ENCODE measurements at places on chromosomes 16 and 17.

- DNase-seq, result no peak
Observed at GRCh38 chr17:78747488-78747887, 34.6 kb downstream of the CYTH1 start.

DNA sequence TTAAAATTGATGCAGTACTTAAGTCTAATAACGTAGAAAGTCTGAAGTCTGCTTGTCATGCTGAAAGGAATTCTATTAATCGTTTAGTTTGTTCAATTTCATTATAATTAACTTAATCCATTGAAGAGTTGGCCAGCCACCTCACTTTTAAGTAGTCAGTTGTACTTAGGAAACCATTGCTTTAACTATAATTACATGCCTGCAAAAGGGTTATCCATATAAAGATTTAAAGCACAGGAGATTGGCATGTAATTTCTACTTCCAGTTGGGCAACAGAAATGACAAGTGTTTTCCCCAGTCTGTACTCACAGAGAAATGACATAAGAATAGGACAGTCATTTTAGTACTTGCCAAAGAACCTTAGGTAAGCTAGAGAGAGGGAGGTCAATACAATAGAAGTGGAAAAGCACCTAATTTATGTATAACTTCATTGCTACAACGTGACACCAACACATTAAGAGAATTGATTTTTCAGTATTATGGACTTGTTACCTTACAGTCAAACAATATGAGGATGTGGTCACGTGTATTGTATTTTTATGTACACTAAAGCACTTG is 3.7 kb upstream of the USP32 start:
- no peak for DNase-seq

DNA sequence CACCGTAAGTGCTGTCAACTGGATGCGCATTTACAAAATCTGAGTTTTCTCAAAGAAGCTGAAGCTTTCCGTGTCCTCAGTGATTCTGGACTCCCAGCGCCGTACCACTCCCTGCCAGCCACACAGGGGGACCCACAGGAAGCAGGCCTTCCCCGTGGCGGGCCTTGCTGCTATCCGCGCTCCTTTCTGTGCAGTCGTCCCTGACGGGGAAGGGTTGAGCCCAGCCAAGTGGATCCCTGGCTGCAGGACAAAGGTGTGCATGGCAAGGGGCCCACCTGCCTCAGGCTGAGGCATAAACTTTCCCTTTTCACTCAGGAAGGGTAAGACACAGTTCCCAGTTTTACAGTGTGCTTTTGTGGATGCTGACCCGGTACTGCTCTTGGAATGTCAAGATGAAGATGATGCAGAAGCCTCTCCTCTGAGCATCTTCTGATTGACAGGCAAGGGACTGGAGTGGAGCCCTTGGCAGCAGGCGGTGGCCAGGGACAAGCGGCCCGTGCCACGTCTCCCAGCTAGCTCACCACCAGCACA is 93.0 kb downstream of the ANKRD11 start:
- no peak for DNase-seq

GRCh38 chr17:44558334-44558709 is 1.0 kb downstream of the FZD2 start:
- DNase-seq, result no peak

DNA sequence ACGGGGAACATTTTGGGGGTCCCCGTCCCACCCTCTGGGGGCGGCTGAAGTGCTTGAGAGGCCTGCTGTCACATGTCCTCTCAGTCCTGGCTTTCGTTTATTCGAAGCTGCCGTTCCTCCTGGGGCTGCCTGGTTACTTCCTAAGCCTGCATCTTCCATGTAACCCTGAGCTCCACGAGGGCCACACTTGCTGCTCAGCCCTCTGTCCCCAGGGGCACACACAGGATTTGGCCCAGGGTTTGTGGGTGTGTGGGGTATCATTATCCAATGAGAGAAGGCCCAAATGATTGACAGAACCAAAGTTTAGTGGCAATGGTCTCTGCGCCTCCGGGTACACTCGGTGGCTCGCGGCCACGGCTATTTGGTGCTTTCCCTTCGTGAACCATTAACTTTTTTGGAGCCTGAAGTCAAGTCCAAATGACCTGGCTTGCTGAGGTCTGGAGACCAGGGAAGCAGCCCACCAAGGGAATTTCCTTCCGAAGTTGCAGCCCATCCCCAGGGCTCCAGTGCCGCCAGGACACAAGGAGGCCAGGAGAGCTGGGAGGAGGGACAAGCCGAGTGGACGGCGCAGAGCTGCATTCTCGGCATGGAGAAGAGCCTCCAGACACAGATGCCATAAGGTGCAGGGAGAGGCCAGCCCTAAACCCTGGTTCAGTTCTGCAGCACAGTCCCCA is 131.4 kb upstream of the FOXF1 start:
- DNase-seq, result no peak

GRCh38 chr17:78903101-78903779 is at the start of gene CEP295NL:
Gene CEP295NL (minus strand): TSS chr17:78903201. CDS start chr17:78901828, 1,373 bp downstream.
- DNase-seq, result peak; percentile 15

DNA sequence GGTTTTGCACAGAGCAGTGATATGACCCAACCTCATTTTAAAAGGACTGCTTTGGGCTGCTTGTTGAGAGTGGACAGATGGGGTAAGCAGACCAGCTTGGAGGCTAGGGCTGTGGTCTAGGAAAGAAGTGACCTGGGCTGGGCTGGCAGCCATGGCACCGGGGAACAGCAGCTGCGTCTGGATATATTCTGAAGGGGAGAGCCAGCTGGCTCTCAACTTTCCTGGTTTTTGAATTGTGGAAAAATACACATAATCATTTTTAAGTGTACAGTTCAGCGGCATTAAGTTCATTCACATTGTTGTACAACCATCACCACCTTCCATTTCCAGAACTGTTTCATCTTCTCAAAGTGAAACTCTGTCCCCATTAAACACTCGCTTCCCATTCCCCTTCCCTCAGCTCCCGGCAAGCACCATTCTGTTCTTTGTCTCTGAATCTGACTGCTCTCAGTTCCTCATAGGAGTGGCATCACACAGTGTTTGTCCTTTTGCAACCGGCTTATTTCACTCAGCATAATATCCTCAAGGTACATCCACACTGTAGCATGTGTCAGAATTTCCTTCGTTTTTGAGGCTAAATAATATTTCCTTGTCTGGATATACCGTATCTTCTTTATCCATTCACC is 113.2 kb downstream of the SPECC1 start:
- DNase-seq, result no peak

GRCh38 chr16:627454-628239 is 3.1 kb upstream of the WFIKKN1 start:
- no peak for DNase-seq

- DNase-seq, result peak; percentile 40
Observed at GRCh38 chr17:27878776-27879562, 14.2 kb downstream of the LYRM9 start.

DNA sequence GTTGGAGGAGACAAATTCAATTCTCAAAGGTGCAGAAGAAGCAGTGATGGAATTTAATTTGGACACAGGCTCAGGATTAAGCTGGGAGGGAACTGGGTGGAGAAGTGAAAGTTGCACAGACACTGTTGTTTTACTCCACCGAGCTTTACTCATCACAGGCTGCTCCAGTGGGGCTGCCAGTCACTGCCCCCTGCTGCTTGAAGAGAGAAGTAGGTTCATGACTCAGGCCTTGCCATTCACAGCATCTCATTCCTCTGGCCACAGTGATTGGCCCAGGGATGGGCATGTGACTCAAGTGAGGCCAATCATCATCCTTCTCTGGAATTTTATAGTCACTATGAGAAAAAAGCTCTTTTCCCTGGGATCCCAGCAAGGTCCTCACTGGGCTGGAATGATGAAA is 11.8 kb downstream of the GNAO1 start:
- DNase-seq, result no peak

DNA sequence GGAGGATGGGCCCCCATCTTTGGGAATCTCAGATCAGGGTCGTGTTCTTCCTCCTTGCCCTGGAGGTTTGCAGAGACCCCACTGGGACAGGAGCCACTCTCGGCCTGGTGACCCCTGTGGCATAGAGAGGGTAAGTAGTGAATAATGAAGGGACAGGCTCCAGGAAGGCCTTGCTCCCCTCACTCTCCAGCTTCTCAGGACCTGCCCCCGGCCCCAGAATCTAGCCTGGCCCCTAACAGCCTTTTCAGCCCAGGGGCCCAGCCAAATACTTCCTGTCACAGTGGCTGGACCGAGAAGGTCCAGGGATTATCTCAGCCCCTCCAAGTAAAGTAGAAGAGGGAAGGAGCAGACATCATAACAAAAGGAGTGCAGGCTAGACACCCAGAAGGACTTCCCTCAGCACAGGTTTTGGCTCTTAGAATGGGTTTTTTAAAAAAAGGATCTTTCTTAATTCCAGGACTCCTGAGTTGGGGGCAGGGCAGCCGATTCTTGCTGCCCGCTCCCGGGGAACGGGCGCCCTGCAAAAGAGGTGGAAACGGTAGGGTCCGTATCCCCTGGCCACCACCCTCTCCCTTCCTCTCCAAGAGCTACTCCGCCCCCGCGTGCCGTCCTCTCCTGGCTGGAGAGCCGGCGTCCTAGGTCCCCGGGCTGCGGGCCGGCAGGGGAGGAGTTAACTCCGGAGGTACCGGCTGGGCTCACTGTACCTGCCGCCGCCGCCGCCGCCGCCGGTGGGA is 559 bp upstream of the NXPH3 start:
- DNase-seq, result no peak

GRCh38 chr16:9003322-9003721 is 39.6 kb upstream of the USP7 start:
- no peak for DNase-seq

- DNase-seq, result no peak
Observed at GRCh38 chr17:6919158-6919557, 76.7 kb upstream of the ALOX12 start.

GRCh38 chr17:65430209-65430833 is 131.1 kb downstream of the AXIN2 start:
- DNase-seq, result no peak

DNA sequence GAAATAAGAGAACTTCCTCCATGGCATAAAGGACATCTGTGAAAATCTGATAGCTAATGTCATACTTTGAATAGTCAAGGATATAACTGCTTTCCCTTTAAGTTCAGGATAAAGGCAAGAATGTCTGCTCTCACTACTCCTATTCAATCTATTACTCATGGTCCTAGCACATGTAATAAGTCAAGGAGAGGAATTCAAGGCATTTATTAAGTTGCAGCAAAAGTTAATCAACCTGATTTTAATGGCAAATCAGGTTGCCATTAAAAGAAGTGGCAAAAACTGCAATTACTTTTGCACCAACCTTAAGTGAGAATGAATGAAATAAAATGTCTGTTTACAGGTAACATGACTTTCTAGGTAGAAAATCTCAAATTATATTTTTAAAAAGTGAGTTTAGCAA is 225.9 kb downstream of the CNTNAP4 start:
- no peak for DNase-seq

GRCh38 chr17:9018726-9019125 is 2.6 kb upstream of the NTN1 start:
- no peak for DNase-seq

- DNase-seq, result peak; percentile 39
Observed at GRCh38 chr16:12951392-12951791, 50.0 kb downstream of the SHISA9 start.

DNA sequence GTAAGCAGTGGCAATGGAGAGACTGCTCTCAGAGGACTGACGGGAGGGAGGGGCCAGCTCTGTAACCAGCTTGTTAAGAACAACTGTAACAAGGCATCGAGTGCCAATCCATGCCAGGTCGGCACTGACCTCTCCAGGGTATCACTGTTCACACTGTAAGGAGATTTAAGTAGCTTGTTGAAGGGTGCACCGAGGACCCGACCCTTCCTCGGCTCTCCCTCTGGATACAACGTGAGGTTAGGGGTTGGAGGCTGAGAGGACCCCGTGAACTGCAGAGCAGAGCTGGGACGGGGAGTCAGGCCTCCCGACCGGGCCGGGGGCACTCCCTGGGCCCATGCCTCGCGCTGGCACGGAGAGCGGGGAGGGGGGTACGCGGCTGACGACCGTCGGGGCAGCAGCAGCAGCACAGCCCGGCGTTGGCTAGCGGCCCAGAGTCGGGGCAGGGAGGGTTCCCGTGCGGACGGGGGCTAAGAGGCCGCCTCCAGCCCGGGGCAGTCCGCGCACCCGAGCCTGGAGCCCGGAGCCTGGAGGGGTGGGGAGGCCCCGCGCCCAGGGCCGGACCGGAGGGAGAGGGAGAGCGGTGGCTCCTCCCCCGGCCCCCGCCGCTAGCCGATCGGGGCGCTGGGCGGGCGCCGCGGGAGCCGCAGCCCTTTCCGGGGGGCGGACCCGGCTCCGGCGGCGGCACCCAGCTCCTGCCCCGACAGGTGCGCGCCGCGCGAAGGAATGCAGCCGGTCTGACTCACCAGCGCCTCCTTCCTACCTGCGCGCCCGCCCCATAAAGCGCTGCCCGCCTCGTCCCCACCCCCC is at the start of gene ITGB4:
ITGB4 (plus strand) TSS at position 804 of the 807 bp plus-strand sequence. CDS start 3,245 bp downstream, outside the sequence.
- no peak for DNase-seq

DNA sequence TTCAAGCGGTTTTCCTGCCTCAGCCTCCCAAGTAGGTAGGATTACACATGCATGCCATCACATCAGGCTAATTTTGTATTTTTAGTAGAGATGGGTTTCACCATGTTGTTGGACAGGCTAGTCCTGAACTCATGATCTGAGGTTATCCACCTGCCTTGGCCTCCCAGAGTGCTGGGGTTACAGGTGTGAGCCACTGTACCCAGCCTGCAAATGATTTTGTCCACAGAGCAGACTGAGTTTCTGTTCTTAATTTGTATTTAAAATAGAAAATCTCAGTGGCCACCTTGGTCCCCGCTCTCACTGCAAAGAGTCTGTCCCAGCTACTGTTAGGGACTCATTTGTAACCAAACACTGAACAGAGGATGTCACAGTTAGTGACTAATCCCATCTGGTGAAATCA is 415.7 kb upstream of the RBFOX1 start:
- DNase-seq, result no peak

- DNase-seq, result no peak
Observed at GRCh38 chr17:28827672-28828071, 14.9 kb downstream of the FAM222B start.

DNA sequence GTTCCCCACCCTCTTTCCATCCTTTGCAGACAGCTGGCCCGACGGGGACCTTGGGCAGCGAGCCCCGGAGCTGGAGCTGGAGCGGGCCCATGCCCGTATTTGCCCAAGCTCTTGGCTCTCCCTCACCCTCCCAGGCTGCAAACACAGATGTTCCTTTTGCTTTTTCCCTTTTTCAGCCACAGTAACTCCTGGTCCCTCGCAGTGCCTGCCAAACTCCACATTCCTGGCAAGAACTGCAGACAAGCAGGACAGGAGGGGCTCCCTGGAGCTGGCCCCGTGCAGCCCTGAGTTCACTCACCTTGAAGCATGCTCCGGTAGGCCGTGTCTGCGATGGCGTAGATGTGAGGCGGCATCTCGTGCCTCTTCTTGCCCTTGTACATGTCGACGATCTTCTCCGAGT is 33.9 kb downstream of the MYH11 start:
- DNase-seq, result no peak

- no peak for DNase-seq
Observed at GRCh38 chr17:73132085-73132492, 32.7 kb upstream of the SSTR2 start.

GRCh38 chr17:6843241-6843880 is 11.8 kb upstream of the TEKT1 start:
- DNase-seq, result peak; percentile 27

- DNase-seq, result no peak
Observed at GRCh38 chr17:18319604-18320256, 4.6 kb downstream of the SMCR8 start.
